Right cardiac atrium (tissue), 5 donors: ENCODE measurements at places on chromosomes 6 and 20. TPM values are rescaled to one million over a fixed set of nuclear protein-coding genes. Genes with fewer than 3 reads are reported as not detected.

The VAPB gene
- polyA plus RNA-seq: 30.6 TPM

The RSPH3 gene
- polyA plus RNA-seq: 4.5 TPM

The DUSP22 gene
- polyA plus RNA-seq: 51.0 TPM

The SCP2D1 gene
- polyA plus RNA-seq: not detected

DNA sequence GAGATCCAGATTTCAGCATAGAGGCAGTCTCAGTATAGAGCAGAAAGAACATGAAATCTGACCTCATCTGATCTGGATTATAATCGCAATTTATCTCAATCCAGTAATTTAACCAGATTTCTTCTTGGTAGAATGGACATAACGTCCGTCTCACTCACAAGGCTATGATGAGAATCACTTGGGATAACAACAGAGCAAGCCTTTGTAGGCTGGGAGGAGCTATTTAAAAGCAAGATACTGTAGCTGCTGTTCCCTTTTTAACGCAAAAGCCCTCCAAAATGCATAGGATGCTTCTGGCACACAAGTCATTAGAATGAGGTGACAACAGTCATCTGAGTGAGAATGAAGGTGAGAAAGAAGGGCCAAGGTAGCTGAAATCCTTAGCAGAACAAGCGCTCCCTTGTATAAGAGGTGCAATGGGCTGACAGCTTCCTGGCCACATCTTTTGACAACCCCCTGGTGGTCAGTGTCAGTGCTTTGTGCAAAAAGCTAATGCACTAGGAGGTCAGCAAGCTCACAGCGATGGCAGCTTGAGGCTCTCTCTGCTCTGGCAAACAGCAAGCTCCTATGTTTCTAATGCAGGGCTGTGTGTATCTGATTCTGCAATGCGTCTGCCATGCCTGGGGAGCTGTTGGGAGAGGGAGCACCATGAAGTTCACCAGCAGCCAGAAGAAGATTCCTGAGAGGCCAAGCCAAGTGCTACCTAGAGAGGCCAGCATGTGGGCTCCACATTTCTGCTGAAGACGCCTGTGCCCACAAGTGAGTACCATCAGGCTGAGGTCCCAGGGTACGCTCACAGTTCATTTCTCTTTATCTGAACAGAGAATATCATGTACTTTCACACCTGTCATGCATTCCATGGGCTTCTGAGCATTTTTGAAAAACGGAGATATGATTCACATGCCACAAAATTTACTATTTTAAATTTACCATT lies 16.2 kb downstream of the METTL24 start:
- no peak for DNase-seq

DNA sequence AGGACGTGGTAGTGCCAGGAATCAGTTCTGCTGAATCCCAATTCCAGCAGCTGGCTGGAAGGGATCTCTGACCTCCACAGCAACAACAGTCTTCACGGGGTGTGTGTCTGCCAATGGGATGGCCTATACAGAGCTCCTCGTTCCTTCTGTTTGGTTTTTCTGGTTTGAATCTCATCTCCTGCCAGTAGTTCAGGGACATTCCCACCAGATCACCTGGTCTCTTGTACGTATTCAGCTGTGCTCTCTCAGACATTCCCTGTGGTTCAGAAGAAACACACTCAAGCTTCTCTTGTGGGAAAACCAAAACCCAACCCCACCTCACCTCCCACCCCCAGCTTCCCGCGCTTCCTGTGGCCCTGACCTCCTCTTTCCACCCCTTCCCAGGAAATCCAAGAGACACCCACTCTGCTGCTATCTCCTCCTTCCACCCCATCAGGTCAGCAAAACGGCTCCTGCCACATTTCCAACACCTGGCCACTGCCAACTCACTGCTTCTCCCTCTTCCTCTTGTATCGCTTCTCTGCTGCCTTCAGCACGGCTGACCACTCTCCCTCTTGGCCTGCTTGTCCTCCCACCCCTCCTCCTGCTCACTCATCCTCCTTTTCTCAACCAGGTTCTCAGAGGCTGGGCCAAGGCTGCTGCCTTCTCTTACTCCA lies 63.3 kb upstream of the PTGIS start:
- no peak for DNase-seq

DNA sequence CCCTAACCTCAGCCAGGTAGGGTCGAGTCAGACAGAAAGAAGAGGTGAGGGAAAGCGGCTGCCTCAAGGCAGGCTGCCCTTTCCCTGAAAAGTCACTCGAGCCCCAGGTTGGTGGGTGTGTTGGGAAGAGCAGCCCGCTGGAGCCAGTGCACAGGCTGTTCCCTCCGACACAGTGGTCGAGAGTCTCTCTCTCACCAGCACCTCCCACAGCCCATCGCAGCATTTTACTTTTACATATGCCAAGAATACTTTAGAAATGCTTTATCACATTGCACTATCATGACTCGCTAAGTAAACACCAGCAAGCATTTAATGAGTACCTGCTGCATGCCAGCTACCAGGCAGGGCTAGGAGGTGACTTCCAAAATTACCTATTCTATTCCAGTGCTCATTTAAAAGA lies 1.7 kb downstream of the PRPH2 start:
- DNase-seq: peak; percentile 11

- no peak for DNase-seq
Measured at GRCh38 chr6:153092082-153093013, 38.7 kb downstream of the RGS17 start.

GRCh38 chr6:170172392-170172791 lies 118.5 kb downstream of the DLL1 start:
- no peak for DNase-seq

GRCh38 chr6:95569560-95569959 lies 7.8 kb upstream of the MANEA start:
- no peak for DNase-seq

GRCh38 chr6:143062551-143062950 lies 1.9 kb downstream of the AIG1 start:
- DNase-seq: no peak

DNA sequence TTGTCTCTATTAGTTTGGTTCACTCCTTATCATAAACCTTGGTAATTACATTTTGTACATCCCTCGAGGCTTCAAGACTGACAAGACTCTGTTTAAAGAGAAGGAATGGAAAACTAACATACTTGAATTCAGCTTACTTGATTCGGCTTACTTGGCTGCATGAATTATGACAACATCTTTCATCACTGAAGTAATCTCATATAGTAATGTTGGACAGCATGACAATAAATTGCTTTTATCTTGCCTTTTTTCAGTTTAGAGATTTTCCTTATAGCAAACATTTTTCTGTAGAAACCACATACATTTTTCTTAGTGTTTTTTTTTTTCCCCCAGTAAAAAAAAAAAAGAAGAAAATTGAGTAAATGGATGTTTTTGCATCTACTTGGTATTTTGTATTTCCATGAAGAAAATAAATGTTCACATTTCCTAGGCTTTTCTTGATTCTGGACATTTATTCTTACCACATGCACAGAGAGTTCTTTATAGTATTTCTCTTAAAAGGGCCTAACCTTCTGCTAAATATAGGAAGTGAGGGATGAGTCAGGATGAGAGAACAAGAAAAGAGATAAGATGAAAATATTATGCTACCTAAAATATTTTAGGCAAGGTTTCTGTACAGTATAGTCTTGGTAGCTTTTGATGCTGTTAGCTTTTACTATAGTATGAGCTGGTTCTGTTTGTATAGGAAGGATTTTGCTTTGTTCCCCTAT lies 101.0 kb upstream of the HDGFL1 start:
- no peak for DNase-seq

- no peak for DNase-seq
Measured at GRCh38 chr6:26336355-26337198, 28.4 kb upstream of the BTN3A2 start.

DNA sequence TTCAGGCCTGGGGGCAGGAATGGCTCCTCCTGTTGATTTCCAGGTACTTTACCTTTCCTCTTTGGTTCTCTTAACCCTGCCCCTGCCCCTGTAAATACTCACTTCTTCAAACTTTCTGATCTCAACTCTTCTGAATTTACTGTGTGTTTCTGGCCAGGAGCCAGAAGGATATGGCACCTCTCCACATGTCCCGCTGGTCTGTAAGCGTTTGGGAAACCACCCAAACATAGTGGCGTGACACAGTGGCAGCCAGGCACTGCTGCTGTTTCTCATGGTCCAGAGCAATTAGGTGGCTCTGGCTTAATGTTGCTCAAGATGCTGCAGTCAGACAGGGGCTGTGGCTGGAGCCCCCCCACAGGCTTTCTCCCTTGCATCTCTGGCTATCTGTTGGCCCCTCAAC lies 374.5 kb downstream of the RNGTT start:
- no peak for DNase-seq

DNA sequence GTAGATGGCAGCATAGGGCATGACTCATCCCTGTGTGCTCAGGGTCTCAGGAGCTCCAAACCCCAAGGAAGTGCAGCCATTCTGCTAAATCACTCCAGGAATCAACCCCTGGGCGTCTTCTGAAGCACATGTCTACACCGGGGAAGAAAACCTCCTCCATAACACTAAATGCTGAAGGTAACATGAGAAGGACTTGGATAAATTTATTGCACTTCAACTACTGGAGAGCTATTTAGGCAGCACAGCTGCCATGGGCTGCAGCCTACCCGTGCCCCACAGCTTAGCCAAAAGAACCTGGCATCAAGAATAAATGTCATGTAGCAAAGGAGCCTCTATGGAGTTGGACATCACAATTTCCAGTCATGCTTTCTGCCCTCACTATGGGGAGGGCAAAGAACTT lies 152.4 kb upstream of the PROKR2 start:
- no peak for DNase-seq

DNA sequence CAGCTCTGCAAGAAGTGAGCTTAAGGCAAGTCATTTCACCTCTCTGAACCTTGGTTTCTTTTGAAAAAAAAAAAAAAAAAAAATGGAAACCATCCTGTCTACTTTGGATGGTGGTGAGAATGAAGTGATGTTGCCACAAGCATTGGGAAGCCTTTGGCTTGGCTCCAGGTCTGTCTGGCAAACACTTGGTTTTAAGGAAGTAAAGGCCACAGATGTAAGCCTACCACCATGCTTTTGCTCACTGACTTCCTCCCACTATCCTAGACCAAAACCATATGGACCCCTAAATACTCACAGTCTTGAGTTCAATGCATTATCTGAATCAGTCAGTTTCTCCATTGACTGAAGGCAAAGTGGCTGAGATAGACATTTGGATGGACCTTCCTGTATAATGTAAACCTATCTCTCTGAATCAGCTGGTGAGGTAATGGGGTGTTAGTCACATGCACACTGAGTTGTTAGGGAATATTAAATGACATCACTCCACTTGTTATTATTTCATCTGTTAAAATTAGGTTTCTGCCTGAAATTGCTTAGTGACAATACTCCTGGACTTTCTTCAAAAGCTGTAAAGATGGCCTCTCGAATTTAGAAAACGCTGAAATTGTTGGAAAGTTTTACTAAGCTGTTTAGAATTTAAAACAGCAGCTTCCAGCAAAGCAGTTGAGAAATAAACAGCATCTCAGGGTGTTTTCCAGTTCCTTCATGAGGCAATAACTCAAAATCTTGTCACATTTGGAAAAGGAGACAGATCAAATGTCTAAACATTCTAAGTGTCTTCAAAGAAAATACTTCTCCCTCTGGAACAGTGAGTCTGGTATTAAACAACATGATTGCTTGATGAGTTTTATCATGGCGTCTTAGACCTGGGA lies 833.5 kb downstream of the DHX35 start:
- DNase-seq: peak; percentile 31

DNA sequence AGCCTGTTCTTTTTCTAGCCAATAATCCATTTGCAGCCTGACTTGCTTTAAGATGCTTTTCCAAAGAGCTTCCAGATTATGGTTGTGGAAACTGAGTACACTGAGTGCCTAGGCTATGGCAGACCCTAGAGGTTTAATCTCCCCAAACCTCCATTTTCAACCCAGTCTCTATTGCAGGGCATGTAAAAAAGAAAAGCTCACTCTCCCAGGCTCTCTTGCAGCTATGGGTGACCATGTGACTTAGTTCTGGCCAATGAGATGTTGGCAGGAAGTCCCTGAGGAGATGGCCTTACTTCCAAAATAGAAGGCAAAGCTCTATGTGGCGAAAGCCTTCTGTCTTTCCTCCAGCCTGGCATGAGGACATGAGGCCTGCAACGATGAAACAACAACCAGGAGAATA lies 3.8 kb downstream of the PDRG1 start:
- no peak for DNase-seq

DNA sequence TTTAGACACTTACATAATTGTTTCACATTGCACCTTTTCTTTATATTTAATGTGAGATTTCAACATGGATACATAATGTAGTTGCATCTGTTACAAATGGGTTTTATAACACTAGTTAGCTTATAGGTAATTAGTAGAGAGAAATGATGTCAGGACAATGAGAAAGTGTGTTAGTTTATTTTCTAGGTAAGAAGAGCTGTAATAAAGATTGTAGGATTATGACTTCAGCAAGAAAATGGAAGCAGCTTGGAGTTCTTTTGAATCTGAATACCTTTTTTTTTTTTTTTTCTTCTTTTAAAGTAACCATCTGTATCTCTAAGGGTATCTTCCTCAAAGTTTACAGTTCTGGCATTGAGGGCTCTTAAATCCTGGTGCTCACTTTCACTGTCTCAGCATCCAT lies 35.3 kb downstream of the CD2AP start:
- no peak for DNase-seq

GRCh38 chr6:39587080-39587479 lies 138.1 kb downstream of the KIF6 start:
- no peak for DNase-seq

- DNase-seq: no peak
Measured at GRCh38 chr6:29955783-29956182, 13.5 kb downstream of the HLA-A start.

DNA sequence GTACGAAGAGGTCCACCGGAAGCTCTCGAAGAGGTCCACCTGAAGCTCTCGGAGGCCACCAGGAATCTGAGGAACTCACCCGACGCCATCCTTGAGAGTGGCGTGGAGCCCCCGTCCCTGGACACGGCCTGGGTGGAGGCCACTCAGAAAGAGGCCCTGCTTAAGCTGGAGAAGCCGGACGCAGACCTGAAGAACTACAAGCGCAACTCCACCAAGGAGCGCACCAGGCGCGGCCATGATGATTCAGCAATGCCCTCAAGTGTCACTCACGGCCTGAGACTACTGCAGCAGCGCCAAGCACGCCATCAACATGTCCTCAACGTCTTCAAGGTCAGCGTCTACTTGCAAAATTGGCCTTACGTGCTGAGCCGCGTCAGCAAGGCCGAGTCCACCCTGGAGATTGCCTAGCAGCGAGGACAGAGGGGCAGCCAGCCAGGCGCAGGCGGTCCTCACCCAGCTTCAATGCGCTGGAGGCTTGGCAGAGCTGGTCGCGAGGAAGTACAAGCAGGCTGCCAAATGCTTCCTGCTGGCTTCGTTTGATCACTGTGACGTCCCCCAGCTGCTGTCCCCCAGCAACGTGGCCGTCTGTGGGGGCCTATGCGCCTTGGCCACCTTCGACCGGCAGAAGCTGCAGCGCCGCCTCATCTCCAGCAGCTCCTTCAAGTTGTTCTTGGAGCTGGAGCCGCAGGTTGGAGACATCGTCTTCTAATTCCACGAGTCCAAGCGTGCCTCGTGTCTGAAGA lies 7.7 kb upstream of the GJA10 start:
- DNase-seq: no peak

DNA sequence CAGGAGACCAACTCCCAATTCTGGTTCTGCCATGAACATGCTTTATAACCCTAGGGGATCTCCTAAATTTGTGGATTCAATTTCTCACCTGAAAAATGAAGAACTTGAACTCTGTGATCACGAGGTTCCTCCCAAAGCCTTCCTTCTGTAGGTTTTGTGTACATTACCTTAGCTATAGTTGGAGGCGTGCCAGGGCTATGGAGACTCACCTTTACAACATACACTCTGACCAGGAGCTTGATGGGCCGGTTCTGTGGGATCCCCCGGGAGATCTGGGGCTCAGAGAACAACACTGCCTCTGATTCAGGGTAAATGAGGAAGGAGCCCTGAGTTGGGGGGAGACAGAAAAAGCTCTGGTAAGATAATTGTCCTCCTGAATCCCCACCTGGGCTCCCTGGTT lies 34.1 kb downstream of the ERGIC3 start:
- DNase-seq: no peak

- no peak for DNase-seq
Measured at GRCh38 chr20:51622004-51622874, 79.7 kb upstream of the NFATC2 start.
